ENCODE measurements at places on chromosomes 3 and 15.

DNA sequence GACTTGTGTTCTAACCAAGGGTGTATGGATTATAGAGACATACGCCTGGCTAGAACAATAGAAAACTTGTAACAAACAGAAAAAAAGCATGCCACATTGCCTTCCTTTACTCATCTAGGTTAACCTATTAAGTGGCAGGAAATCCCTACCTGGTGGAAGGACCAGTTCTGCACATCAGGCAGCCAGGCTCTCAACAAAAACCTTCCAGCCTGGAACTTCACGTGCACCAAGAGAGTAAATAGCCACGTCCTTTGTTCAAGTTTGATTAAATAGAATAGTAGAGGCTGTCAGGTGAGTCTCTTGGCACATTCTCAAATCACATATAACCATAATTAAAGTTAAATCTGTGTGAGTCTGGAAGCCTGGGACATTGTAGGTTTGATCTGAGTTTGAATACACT, 85.0 kb upstream of the DPH6 start:
- no peak for DNase-seq

DNA sequence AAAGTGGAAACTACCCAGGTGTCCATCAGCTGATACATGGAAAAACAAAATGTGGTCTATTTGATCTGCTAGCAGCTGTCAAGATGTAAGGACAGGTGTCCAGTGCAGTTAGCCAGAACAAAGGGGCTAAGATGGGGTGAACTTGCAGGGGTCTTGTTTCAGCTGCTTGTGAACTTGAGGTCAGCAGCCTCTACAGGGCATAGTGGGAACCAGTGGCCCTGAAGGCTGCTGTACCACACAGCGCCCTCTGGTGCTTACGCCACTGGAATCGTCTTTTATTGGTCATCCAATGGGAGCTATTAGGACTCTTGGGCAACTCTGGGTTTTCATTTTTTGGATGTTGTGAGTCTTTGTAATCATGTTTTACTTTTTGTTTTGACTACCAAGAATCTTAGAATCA, 62.2 kb upstream of the CTSH start:
- DNase-seq: peak; percentile 56

GRCh38 chr3:105527949-105528348, 161.2 kb downstream of the ALCAM start:
- DNase-seq: no peak

- no peak for DNase-seq
Observed at GRCh38 chr3:14570089-14570488, 29.9 kb upstream of the GRIP2 start.

DNA sequence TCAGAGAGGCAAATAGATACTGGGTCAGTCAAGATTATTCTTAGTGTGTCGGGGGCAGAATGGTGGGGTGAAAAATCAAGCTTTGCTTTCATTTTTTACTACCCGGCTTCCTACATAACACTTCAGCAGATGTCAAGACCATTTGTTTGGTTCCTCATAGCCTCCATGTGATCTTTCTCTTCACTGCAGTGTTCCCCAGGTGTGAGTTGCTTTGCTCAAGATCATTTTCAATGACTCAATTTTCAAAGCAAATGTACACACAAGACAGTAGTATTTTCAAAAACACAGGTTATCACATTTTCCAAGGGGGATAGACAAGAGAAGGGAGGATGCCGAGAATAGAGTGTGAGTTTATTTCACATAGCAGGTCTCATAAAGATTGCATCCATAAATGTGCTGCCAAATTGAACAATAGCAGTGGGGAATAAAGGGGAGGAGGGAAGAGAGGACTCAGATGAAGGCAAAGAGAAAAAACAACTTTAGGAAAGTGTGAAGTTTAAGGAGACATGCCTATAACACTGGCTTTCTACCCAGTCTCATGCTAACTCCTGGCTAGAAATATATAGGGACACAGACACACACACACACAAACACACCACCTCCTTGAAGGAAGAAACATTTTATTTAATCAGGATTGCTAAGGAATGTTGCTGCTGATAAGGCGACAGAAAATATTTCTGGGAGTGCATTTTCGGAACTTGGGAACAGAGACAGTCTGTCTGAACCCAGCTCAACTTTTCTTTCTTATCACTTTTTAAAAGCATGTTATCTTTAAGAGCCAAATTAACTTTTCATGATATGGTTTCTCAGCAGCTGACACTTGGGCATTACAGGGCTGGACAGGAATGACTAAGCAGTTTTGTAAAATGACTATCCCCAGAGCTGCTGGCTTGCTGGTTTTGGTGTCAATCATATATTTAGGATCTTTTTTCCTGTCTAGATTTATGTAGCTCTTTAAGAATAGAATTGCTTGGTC, 402.4 kb downstream of the RBMS3 start:
- peak; percentile 53 for DNase-seq

- DNase-seq: no peak
Observed at GRCh38 chr15:75067123-75067830, 43.9 kb downstream of the PPCDC start.

DNA sequence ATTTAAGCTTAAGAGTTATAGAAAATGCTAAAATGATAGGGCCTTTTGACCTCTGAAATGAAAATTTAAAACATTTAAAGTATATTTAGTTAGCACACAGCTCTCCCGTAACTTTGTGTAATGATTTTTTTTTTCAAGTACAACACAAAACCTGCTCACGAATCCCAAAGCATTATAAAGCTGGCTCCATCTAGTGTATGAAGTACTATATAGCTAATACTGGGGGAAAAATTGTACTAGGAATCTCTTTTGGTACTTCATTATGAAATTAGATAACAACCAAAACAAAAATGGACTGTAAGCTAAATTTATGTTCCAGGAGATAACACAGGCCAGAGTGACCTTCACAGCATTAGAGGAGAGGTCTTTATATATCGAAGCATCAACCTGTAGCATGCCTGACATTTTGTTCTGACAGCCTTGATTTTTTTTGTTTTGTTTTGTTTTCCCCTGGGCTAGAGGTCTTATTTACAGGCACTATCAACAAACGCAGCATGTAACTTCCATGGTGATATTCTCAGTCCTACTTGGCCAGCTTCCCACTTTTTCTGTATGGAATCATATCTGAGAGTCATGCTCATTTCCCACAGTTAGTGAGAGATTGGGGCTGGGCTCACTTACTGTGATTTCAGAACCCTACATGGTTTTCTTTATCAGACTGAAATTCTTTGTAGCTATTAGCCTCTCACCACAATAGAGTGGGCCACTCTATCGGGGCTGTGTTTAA, 116.3 kb downstream of the MITF start:
- no peak for DNase-seq

GRCh38 chr3:57727106-57727505, 29.0 kb upstream of the SLMAP start:
- no peak for DNase-seq

DNA sequence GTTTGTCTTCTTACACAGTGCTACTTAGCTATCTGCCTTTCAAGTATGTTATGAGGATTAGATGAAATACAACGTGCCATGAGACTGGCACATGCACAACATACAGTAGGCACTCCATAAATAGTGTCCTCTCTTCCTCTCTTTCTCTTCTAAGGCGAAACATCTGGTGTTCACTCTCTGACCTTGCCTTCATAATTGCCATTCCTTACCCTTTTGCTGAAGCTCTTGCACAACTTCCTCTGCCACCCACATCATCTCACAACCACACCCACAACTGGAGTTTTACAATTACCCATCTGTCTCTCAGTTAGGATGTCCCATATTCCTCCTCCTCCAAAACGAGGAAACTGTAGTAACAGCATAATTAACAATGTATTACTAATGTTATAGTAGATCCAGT, 26.4 kb upstream of the ACP3 start:
- no peak for DNase-seq

GRCh38 chr15:89352476-89352875, 17.9 kb upstream of the POLG start:
- DNase-seq: no peak

DNA sequence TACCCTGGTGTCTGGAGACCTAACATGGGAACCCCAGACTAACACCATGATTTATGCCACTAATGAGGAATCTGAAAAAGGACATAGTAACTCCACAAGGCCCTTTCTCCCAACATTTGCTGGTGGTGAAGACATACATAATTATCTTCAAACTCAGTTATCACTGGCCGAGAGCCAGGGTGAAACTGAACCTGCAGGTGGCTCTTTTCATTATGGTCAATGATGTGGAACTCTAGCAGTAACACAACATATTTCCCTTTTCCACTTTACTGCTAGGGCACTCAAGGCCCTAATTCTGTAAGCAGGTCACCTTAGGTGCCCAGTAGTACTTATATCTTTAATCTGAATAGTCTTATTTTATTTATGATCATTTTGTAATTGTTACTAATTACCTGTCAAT, 326.4 kb upstream of the SATB1 start:
- DNase-seq: no peak

- no peak for DNase-seq
Observed at GRCh38 chr15:68227643-68228142, 1.8 kb downstream of the CLN6 start.

GRCh38 chr3:127307112-127307835, 19.4 kb upstream of the PRR20G start:
- DNase-seq: no peak

DNA sequence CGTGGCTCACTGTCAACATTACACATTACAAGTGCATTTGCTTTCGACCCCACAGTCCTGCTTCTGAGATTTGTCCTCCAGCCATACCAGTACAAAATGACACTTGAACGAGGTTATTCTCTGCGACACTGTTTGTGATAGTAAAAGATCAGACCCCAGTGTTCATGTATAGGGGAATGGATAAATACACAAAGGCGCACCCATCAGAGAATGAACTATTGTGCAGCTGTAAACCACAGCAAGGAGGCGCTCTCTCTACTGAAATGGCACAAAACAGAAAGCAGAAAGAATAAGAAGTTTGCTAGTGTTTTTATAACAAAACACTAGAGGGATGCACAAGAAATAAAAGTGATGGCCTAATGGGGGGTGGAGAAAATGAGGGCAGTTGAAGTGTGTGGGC, 4.9 kb upstream of the CHSY1 start:
- DNase-seq: no peak

- no peak for DNase-seq
Observed at GRCh38 chr3:71156062-71156665, 427.4 kb downstream of the FOXP1 start.

- DNase-seq: no peak
Observed at GRCh38 chr3:125140011-125140817, 72.3 kb downstream of the SLC12A8 start.

Data from testis (tissue), 5 donors.